Stimulated activated CD4-positive, alpha-beta T cell treated with anti-CD3 and anti-CD28 coated beads, Interleukin-12 subunit alpha, Interleukin-12 subunit beta, amount 100 ng/mL, for 24 hours (primary cell): ENCODE measurements at places on chromosomes 5 and 9.

- DNase-seq = no peak
Observed at GRCh38 chr5:176722757-176723156, 75.5 kb downstream of the TSPAN17 start.

DNA sequence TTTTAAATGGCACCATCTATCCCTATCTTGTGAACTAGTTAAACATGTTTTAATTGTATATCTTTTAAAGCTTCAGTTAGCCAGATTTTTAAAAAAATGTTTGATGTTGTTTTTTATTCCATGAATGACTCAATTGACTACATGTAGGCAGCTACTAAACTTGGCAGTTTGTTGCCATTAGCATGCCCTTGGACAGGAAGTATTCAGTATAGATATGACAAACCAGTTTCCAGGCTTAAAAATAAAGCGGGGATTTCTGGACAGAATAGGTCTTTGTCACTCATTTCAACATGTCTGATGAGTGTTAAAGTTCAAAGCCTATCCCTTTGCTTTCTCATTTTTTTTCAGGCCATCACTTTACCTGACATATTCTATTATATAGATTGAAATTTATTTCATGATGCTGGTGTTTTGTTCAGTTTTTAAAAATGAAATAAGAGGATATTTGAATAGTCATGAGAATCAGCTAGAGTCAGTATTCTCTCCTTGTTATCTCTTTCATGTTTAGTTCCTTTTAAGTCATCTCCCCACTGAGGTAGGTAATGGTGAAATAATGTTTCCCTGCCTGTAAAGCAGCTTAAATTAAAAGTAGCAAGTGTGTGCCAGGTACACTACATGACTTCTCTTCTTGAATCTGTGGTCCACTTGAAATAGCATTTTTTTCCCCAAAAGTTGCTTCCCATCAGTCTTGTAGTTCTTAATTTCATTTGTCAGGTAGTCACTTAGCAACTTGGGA, 11.9 kb downstream of the TNFAIP8 start:
- DNase-seq = no peak

- DNase-seq = no peak
Observed at GRCh38 chr5:158383486-158383885, 524.5 kb upstream of the CLINT1 start.

DNA sequence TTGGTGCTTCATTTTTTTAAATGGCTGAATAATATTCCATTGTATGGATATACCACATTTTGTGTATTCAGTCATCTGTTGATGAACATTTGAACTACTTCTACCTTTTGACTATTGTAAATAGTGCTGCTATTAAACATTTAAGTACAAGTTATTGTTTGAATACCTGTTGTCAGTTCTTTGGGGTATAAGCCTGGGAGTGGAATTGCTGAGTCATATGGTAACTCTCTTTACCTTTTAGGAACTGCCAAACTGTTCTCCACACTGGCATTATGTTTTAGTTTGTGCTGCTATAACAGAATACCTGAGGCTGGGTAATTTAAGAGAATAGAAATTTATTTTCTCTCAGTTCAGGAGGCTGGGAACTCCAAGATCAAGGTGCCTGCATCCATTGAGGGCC, 15.7 kb upstream of the PDE8B start:
- no peak for DNase-seq

- DNase-seq = no peak
Observed at GRCh38 chr5:102807878-102808502, 52.9 kb downstream of the PAM start.
